ENCODE measurements at places on chromosomes 12 and 14.

GRCh38 chr12:66669541-66669940 lies 9.3 kb downstream of the GRIP1 start:
- DNase-seq = no peak

DNA sequence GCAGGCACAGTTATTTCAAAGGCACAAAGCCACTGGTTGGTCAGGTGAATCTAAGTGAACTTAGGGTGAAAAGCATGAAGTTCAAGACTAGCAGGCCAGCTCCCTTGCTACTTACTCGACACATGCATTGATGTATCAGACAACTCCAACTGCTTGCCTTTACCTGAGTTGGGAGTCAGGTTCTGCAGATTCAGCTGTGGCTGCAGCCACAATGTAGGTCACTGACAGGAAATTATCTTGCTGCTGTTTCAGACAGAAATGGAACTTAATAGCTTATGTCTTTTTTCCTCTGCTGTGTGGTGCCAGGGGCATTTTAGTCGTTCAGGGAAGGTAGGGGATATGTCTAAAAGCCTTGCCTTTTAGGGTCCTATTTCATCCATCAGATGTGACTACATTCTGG lies 125.6 kb upstream of the RPH3A start:
- DNase-seq = no peak

- DNase-seq = no peak
Measured at GRCh38 chr14:73744874-73745529, 30.8 kb upstream of the PNMA1 start.

DNA sequence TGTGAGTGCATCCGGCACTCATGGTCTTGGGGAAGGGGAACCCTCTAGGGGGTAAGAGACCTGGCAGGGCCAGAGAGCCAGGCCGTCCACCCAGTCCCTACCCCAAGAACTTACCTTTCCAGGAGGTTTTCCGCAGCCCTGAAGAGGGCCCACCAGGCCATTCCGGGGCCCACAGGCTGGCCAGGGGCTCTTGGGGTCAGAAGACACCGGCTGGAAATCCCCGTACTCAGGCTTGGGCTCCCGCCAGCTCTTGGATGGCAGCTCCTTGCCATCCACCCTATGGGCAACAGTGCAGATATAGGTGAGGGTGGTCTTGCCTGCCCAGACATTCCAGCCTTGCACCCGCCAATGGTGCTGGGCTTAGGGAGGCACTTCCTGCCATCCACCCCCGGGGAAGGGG lies 34.6 kb downstream of the NCKAP5L start:
- DNase-seq = no peak

DNA sequence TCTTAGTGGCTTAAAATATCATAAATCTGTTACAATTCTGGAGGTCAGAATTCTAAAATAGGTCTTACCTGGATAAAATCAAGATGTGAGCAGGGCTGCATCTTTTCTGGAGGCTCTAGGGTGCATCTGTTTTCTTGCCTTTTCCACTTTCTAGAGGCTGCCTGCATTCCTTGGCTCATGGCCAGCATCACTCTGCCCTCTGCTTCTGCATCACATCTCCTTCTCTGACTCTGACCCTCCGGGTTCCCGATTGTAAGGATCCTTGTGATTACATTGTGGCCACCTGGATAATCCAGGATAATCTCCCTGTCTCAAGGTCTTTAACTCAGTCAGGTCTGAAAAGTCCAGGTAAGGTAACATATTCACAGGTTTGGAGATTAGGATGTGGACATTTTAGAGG lies 11.0 kb upstream of the BMP4 start:
- no peak for DNase-seq

- DNase-seq = no peak
Measured at GRCh38 chr14:36756226-36756625, 94.6 kb downstream of the PAX9 start.

- no peak for DNase-seq
Measured at GRCh38 chr14:105213361-105213760, 32.2 kb upstream of the NUDT14 start.

DNA sequence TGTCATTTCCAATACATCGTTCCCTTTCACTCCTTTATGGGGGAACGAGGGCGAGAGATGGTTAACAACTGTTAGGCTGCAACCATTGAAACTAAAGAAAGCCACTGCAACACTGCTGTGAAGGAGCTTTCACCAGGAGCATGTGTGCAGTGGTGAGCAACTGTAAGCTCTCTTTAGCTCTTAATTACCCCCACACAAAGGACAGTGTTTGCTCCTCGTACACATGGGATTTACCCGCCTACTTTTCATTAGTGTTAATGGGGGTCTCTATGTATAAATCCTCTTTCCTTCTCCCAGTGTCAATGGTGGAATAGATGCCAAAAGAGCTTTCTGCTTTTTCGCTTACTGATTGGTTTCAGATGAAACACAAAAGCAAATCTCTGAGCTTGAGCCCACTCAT lies 343.1 kb downstream of the FLRT2 start:
- DNase-seq = no peak

- no peak for DNase-seq
Measured at GRCh38 chr12:24231298-24231697, 281.8 kb upstream of the SOX5 start.

DNA sequence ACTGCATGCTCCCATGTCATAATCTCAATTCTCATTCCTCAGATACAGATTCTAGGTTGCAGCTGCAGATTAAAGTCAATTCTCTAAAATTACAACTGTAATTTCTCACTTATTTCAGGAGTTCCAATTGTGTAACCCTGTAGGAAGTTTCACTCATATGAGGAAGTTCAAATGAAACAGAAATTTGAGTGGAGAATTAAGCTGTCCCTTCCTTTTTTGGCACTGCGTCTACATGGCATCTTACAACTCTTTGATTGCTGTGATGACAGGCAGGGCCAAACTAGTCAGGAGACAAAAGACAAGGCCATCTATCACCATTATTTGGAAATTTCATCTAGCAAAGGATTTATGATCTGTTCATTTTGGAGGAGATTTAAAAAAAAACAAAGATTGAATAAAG lies 13.3 kb upstream of the GRIP1 start:
- no peak for DNase-seq

- DNase-seq = no peak
Measured at GRCh38 chr14:55245657-55246268, 25.5 kb upstream of the FBXO34 start.

GRCh38 chr12:101925361-101925760 lies 48.0 kb downstream of the DRAM1 start:
- no peak for DNase-seq

All from activated naive CD8-positive, alpha-beta T cell treated with anti-CD3 and anti-CD28 coated beads, Interleukin-2, amount 50 U/mL, for 24 hours (primary cell).